ENCODE measurements at places on chromosomes 7 and 10.

DNA sequence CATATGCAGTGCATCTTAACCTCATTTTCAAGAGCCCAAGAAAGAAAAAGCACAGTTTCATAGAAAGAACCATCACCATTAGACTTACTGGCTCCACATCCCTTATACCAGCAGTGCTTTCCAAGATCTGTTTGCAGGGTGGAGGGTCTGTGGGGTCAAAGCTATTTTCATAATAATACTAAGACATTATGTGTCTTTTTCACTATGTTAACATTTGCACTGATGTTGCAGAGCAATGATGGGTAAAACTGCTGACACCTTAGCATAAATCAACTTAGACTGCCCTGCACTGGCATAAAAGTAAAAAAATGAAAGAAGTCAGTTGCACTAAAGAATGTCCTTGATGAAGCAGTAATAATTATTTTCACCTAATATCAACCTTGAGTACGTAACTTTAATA, 166.2 kb downstream of the SKAP2 start:
- no peak for DNase-seq

- no peak for DNase-seq
These were observed 32.8 kb downstream of the IL15RA start for GRCh38 chr10:5944389-5945189.

- no peak for DNase-seq
These were observed 4.2 kb downstream of the NXPH1 start for GRCh38 chr7:8437606-8438005.

- DNase-seq, result no peak
These were observed 148.4 kb upstream of the KAT6B start for GRCh38 chr10:74677951-74678350.

GRCh38 chr7:154451480-154452457, 399.6 kb downstream of the DPP6 start:
- no peak for DNase-seq

GRCh38 chr7:138979988-138980562, 1.1 kb downstream of the KIAA1549 start:
- no peak for DNase-seq

DNA sequence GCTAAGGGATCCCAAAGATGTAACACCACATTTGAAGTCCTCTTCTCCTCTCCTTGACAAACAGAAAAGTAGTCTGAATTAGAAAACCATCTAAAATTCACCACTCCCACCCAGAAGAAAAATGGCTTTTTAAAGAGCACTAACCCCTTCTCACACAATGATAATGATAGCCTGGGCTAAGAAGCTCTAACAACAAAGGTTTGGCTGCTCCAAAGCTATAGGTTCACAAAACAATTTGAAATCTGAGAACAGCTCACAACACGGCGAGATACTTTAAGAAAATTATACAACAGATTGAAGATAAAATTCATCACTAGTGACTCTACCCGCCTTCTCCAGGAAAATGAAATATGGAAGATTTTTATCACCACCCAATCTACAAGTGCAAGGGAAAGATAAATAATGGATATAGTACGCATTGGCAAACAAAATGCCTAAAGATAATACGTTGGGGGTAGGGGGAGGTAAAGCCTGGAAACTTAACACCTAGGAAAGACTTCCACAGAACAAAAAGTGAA, 7.4 kb downstream of the ITGB1 start:
- no peak for DNase-seq

- DNase-seq, result no peak
These were observed 94.5 kb downstream of the KMT2C start for GRCh38 chr7:152341039-152341913.

- no peak for DNase-seq
These were observed 23.5 kb downstream of the TRPV5 start for GRCh38 chr7:142910031-142910433.

GRCh38 chr7:30687604-30688003, 5.3 kb upstream of the CRHR2 start:
- DNase-seq, result no peak

- DNase-seq, result no peak
These were observed 112.5 kb downstream of the GRID1 start for GRCh38 chr10:86254081-86254480.

DNA sequence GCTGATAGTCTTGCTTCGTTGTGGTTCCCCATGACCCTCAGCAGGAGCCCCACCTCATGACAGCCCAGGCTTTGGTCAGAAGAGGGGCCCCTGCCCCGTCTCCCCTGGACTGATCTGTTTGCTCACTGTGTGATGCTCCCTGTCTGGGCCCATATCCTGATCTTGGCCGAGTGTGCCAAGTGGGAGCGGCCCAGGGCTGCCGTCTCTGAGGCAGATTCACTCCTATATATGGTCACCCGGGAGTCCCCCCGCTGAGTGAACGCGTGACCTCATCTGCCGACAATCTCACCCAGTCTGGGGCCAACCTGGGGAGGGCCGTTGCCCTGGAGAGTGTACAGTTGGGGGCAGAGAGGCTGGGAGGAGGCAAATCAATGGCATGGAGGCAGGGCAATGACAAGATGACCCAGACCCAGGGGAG, 34.5 kb downstream of the PPIF start:
- DNase-seq, result no peak

DNA sequence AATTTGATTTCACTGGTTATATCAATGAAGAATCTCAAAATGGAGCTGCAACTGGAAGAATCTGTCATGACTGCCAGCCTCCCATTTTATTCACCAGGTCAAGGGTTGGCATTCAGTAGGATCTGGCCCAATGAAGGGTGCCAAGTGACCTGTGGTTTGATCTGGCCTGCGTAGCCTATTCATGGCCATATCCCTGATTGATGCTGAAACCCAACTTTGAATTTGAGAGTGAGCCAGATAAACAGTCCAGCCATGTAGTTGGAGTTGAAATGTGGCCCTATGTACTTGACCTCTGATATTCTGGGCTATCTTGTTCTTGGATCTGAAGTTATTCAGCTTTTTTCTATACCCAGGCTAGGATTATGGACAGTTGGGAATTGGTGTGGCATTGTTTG, 1.5 kb downstream of the MKLN1 start:
- no peak for DNase-seq

- no peak for DNase-seq
These were observed 256.2 kb downstream of the LHFPL3 start for GRCh38 chr7:104584620-104585019.
